ENCODE measurements at places on chromosomes 5 and 9. TPM values are rescaled to one million over a fixed set of nuclear protein-coding genes. Genes with fewer than 3 reads are reported as not detected.

- peak; percentile 85 for DNase-seq
- H3K4me3 ChIP-seq = peak overlapping the region; percentile 88
- peaks cover 51% of the 10 kb centered on the region for H3K36me3 ChIP-seq
- peak overlapping the region; percentile 86 for H3K27ac ChIP-seq
These were observed 849 bp upstream of the MGAT1 start for GRCh38 chr5:180803181-180804128.

GRCh38 chr5:169413416-169413815 lies 112.5 kb upstream of the SLIT3 start:
- H3K27me3 ChIP-seq = no peaks in the 10 kb centered on the region
- no peaks in the 10 kb centered on the region for H3K36me3 ChIP-seq
- no peak overlapping the region for H3K27ac ChIP-seq

The ABCA2 gene
- 67.1 TPM for total RNA-seq

The CAMSAP1 gene
- total RNA-seq = 35.4 TPM

DNA sequence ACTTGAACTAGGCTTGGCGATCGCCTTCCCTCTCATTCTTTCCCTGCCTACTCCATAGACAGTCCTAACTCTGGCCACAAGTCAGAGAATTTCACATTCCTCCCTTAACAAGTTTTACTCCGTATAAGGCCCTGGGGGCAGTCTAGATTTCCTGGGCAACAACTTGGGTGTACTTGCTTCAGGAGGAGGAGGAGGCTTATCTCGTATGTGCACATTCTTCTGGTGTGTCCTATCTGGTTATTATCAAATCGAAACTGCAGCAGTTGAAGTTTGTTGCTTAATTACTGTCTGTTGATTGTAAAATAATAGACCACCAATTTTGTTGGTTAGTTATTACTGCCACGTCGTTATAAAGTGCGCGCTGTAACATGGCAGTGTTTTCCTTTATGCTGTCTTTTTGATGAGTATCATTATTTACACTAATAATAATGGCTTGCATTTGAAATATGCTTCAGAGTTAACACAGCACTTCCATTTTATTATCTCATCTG lies 42.0 kb downstream of the PIP5K1B start:
- no peaks in the 10 kb centered on the region for H3K36me3 ChIP-seq
- no peak overlapping the region for H3K4me3 ChIP-seq
- no peak overlapping the region for H3K27ac ChIP-seq
- DNase-seq = no peak

DNA sequence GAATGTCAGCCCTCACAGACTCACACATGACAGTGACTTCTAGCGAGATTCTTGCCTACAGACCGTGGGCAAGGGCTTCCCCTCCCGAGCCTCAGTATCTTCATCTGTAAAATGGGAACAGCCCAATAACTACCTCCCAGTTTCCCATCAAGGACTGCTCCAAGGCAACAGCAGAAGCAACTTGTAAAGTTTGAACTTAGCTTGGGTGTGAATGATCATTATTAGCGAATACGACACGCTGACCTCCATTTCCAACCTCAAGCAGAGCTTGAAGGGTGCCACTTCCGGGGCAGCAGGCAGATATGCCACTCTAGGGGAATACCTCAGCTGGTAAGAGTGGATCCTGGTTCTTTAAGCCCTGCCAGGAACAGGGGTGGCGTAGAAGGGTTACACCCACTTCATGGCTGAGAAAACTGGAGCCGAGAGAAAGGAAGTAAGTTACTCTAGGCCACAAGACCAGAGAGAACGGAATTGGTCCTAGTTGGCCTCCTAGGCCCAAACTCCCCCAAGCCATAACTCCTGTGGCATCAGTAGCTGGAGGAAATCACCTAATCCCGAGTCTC lies 2.0 kb downstream of the RNF44 start:
- H3K4me3 ChIP-seq = peak overlapping the region; percentile 100
- peaks cover 50% of the 10 kb centered on the region for H3K4me1 ChIP-seq
- H3K27me3 ChIP-seq = no peaks in the 10 kb centered on the region
- H3K36me3 ChIP-seq = peaks cover 17% of the 10 kb centered on the region

The SLC2A8 gene
- total RNA-seq = 4.1 TPM

The SPAG8 gene
- 3.4 TPM for total RNA-seq

All from activated naive CD8-positive, alpha-beta T cell treated with anti-CD3 and anti-CD28 coated beads, Interleukin-2, amount 10 ng/mL, durations not matched to agents 7 days and 5 days (primary cell).